ENCODE measurements at places on chromosomes 7 and 10.

GRCh38 chr7:37494926-37495325 is 46.3 kb upstream of the ELMO1 start:
- no peak for DNase-seq

DNA sequence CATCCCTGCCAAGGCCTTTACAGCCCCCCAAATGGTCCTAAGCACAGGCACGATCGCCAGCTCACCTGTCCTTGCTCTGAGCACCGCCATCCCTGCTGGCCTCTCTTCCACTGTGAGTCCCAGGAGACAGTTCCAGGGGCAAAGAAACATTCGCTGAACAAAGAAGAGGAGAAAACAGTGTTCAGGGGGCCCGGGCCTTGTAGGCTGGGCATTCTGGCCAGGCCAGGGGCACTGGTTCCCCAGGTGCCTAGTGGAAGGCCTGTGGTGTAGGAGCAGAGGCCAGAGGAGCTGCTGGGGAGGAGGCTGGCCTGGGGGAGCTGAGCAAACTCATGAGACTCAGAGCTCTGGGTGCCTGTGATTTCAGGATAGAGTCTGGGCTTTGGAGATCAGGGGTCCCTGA is 22.6 kb downstream of the AQP1 start:
- DNase-seq = no peak

DNA sequence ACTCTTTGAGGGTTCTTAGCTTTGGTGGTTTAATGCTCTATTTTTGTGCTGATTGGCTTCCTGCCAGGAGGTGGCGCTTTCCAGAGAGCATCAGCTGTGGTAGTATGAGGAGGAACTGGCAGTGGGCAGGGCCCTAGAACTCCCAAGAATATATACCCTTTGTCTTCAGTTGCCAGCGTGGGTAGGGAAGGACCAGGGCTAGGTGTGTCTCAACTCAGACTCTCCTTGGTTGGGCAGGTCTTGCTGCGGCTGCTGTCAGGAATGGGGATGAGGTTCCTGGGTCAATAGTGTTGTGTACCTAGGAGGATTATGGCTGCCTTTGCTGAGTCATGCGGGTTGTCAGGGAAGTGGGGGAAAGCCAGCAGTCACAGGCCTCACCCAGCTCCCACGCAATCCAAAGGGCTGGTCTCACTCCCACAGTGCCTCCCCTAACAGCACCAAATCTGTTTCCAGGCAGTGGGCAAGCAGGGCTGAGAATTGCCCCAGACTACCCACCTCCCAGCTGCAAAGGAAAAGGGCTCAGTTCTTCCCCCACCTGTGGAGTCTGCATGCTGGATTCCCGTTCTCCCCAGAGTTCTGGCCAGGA is 191.5 kb downstream of the PHTF2 start:
- no peak for DNase-seq

GRCh38 chr7:110947408-110947807 is 143.5 kb upstream of the LRRN3 start:
- DNase-seq = no peak

GRCh38 chr7:15490291-15490690 is 71.5 kb downstream of the AGMO start:
- DNase-seq = no peak

GRCh38 chr10:133379152-133379800 is at the start of gene PAOX:
Gene PAOX, plus strand, starts transcription at chr10:133379262. Its CDS starts 55 bp downstream, at chr10:133379317.
- DNase-seq = peak; percentile 31

DNA sequence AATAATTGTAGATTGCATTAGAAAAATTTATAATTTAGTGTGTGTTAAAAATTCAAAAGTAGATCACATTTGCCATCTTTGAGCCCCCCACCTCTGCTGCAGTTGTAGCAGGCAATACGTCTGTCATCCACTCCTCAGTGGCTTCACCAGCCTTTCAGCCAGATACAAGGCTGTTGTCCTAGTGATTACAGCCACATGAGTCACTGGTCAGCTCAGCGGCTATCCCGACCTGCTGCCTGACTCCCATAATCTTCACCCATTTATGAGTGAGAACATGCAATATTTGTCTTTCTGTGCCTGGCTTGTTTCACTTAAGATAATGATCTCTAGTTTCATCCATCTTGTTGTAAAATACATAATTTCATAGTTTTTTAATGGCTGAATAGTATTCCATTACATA is 9.2 kb downstream of the OR2A5 start:
- no peak for DNase-seq

DNA sequence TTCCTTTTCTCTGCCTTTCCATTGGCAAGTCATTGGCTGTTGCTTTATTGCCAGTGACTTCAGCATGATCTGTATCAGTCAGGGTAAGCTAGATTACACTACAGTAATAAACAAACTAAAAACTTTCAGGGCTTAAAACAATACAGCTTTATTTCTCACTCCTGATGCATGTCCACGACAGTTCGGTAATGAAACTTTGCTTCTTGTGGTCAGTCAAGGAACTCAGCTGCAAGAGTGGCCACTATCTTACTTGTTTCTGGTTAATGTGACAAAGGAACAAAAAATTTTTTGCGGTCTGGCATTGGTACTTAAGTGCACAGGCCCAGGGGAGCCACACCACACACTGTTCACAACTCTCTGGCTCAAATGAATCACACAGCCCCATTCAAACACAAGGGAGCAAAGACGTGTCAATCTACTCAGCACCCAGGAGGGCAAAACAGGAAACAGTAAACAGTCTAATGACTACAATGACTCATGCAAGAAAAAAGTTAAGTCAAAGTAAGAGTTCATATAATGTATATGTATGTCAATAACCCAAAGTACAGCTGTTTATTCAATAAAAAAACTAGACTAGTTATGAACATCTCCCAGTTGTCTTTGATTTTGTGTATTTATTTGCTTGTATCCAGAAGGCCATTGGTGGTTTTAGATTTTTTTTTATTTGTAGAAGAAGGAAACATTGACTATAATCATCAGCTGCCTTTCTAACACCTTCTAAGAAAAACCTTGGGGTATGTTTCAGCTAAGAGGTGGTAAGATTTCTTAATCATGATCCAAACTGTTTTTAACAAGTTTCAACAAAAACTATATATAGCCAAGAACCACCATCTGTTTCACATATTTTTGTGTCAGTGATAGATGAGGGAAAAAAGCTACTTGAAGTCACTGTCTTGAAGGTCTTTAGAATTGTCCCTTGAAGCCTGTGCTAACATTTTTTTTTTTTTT is 134.4 kb upstream of the FAM3C start:
- DNase-seq = peak; percentile 21

GRCh38 chr10:103600325-103600724 is 106.8 kb downstream of the NEURL1 start:
- no peak for DNase-seq

- DNase-seq = no peak
These were observed 342.2 kb upstream of the MKI67 start for GRCh38 chr10:128468462-128468861.

DNA sequence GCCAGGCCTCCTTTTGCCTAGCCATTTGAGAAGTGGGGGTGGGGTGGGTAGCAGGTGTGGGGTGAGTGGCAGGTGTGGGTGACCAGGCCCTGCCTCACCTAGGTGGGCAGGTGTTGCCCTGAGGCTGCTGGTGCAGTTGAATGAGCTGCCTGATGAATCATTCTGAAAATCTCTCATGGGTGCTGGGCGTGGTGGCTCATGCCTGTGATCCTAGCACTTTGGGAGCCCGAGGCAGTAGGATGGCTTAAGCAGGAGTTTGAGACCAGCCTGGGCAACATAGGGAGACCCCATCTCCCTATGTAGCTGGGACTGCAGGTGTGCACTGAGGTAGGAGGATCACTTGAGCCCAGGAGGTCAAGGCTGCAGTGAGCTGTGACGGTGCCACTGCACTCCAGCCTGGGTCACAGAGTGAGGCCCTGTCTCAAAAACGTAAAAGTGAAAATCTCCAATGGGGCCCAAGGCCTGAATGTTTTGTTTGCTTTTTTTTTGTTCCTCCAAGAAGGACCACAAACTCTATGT is 17.7 kb downstream of the TSPAN14 start:
- DNase-seq = no peak

DNA sequence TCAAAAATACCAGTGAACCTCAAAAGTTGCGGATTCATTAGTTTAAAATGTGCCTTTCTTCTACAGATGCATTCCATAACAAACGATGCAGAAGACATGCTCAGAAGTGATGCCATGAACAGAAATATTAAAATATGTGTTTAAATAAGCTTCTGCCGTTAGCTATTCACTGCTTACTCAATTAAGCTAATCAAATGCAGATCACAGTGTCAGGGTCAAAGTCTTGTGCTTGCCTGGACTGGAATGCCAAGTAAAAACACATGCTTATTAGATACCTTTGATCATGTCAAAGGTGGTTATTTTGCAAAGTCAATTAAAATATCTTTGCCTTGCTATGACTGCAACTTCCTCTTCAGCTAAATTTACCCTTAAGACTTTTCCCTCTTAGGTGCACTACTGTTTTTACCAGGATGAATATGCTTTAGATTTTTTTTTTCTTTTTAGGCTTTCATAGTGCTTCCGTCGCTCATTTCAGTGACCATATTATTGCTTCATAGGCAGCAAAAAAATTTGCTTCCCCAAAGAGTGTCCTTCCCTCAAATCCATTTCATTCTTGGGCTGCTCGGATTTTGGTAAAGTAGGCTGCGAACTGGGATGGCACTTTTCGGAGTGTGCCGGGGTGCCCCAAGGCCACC is 905 bp downstream of the ASB13 start:
- no peak for DNase-seq

- DNase-seq = no peak
These were observed 88.2 kb upstream of the IMMP2L start for GRCh38 chr7:111650456-111650999.

DNA sequence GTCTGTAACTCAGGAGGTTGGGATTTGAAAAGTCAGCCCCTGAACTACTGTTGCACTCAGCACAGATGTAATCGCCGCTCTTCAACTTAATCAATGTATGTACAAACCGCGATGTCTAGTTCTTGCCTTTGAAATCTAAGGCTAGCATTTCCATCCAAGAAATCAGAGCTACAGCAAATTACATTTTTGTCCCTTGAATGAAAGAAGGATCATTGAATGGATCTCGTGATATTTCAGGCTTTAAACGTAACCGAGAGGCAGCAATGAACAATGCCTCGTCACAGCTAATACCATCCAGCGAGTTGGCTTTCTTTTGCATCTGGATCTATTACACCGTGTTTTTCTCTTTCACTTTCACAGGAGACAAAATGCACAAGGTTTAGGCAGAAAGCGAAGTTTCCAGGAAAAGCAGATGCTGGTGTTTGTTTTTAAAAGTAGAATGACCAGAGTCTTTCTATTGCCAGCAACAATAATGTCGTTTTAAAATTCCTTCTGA is 5.5 kb downstream of the SKIDA1 start:
- no peak for DNase-seq

DNA sequence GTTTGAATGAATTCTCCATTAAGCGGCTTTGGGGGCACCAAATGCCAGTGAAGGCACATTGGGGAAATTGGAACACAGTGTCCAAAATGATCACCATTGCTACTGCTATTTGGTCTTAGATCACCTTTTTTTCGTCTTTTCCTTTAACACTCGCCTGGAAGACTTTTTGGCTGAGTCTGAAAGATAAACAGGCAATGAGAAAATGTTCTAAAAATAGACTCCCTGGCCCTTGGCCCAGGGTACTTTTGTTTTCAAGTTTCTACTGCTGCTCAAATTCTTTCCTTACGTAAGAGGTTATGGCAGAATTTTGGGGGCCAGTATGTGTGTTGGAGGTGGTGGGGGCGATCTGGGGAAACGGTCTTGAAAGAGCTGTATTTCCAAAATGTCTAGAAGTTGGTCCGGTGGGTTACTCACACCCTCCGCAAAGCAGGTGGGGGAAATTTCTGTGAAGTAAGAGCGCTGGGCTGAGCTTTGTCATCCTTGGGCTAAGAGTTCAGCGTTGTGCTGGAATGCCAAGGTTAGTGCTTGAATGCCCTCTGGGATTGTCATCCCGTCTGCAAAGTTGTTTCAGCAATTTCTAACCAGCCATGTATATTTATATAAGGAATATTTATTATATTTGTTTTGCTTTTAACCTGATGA is 1.3 kb upstream of the ITPRIP start:
- DNase-seq = no peak

DNA sequence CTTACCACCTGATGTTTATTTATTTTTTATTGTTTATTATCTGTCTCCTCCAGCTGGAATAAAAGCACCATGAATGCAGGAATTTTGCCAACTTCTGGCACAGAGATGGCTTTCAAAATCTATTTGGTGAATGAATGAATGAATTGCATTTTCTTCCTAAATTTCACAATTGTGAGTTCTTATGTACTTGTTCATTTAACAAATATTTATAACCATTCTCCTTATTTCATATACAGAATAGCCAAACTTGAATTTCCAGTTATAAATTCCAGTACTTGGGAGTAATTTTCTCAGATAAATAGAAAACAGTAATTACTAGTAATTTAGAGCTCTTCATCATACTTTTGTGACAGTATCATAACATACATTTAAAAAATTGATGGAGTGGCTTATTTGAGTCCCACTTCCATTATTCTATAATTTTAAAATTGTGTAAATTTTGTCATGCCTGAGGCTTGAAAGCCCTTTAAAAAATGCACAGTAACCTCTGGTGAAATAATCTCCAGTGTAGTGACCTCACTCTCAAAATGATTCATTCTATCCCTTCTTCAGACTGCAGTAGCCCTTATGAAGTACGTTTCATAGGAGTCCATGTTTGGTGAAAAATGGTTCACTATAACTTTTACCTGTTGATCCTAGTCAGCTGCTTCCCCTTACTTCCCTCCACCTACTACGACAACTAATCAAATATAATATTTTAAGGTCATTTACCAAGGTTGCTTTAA is 40.0 kb upstream of the SRI start:
- DNase-seq = no peak

GRCh38 chr7:572416-573268 is 53.0 kb upstream of the PDGFA start:
- DNase-seq = no peak

DNA sequence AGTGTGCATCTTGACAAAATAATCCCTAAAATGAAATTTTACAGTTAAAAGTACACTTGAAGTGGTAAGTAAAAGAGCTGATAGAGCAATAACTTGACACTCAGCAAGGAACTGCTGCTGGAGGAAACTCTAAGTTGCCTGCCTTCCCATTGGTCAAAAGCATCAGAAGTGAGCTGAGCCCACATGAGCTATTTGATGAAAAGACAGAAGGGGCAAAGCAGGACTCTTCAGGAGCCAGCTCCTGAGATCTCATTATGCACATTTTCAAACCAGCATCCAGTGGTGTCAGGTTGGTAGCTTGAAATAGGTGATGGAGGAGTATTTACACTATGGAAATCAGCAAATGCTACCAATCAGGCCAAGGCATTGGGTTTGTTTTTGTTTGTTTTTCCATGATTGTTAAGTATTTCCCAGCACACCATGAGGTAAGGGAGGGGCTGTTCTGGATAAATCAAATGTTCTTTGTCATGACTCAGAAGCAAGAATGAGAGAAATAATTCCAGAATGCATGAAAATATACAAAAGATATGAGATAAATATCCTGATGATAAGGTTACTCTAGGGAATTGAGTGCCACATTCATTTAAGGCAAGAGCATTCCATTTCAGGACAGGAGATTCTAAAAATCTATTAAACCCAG is 316.6 kb downstream of the SNX13 start:
- DNase-seq = no peak

DNA sequence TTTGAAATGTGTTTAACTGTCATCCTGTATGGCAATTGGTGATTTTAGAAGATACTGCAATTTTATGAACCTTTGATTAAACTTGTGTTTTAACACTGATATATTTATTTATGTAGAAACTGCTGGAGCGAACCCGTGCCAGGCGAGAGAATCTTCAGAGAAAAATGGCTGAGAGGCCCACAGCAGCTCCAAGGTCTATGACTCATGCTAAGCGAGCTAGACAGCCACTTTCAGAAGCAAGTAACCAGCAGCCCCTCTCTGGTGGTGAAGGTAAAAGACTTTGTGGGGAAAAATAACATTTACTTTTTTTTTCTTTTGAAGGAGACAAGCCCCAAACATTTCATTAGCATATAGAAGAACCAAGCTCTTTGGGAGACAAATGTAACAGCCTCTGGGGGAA is 6.5 kb downstream of the ANLN start:
- no peak for DNase-seq
